ENCODE measurements at places on chromosomes 1 and 21. TPM values are rescaled to one million over a fixed set of nuclear protein-coding genes. Genes with fewer than 3 reads are reported as not detected.

DNA sequence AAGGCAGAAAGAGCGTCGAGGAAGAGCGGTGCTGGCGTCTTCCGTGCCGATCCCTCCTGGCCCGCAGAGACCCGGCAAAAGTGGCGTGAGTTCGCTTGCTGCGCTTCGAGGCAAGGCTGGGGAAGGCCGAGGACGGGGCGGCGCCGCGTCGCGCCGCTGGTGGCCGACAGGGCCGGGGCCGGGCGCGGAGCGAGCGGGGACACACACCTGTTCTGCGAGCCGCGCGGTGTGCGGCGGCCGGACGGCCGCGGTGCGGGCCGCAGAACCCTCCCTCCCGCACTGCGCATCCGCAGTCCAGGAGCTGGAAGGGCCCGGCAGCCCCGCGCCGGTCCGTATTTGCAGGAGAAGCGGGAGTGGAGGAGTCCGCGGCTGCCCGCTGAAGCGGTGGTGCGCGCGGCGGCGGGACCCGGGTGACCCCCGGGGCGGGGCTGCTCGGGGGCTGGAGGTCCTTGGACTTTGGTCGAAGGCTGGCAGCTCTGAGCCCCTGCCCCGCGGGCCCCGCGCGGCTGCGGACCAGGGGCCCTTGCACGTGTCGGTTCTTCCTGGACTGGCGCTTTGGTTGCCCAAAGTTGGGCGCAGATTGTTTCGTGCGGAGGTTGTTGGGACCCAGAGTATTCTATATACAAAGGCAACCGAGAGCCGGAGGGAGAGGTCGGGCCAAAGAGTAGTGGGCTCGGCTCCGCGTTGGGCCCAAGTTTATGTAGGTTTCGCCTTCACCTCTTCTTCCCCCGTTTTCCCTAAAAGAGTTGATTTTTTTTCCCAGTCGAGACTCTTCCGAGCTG, 2.6 kb downstream of the RNF220 start:
- H3K4me1 ChIP-seq, result 0 out of 2 replicates have a peak, but pooled peaks cover 10% of the 10 kb centered on the region
- no peaks in the 10 kb centered on the region for H3K36me3 ChIP-seq
- no peak for DNase-seq
- H3K27ac ChIP-seq, result no peak overlapping the region

GRCh38 chr1:231879296-231879695, 252.7 kb downstream of the DISC1 start:
- no peak overlapping the region for H3K27ac ChIP-seq
- H3K36me3 ChIP-seq, result no peaks in the 10 kb centered on the region
- H3K4me1 ChIP-seq, result no peaks in the 10 kb centered on the region

- H3K36me3 ChIP-seq, result peaks cover 13% of the 10 kb centered on the region
- H3K4me1 ChIP-seq, result peaks cover 11% of the 10 kb centered on the region
- H3K4me3 ChIP-seq, result no peak overlapping the region
- DNase-seq, result peak; percentile 87
Observed at GRCh38 chr1:235253219-235253962, 74.6 kb downstream of the ARID4B start.

DNA sequence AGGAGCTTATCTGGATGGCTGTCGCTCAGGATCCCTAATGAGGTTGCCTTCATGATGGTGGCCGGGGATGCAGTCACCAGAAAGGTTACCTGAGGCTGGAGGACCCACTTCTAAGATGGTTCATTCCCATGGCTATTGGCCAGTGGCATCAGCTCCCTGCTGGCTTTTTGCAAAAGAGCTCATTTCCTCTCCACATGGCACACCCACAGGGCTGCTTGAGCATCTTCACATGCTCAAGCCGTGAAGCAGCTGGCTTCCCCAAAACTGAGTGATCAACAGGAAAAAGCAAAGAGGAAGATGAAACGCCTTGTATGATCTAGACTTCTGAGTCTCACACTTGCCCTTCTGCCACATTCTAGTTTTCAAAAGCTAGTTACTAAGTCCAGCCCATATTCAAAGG, 124.6 kb upstream of the CXADR start:
- no peaks in the 10 kb centered on the region for H3K27me3 ChIP-seq
- no peaks in the 10 kb centered on the region for H3K4me1 ChIP-seq
- DNase-seq, result no peak
- no peak overlapping the region for H3K27ac ChIP-seq
- no peaks in the 10 kb centered on the region for H3K36me3 ChIP-seq
- no peak overlapping the region for H3K4me3 ChIP-seq

GRCh38 chr1:105785021-105785420, 1271.5 kb upstream of the PRMT6 start:
- no peaks in the 10 kb centered on the region for H3K4me1 ChIP-seq
- DNase-seq, result no peak
- no peak overlapping the region for H3K27ac ChIP-seq
- no peaks in the 10 kb centered on the region for H3K36me3 ChIP-seq
- no peaks in the 10 kb centered on the region for H3K27me3 ChIP-seq

DNA sequence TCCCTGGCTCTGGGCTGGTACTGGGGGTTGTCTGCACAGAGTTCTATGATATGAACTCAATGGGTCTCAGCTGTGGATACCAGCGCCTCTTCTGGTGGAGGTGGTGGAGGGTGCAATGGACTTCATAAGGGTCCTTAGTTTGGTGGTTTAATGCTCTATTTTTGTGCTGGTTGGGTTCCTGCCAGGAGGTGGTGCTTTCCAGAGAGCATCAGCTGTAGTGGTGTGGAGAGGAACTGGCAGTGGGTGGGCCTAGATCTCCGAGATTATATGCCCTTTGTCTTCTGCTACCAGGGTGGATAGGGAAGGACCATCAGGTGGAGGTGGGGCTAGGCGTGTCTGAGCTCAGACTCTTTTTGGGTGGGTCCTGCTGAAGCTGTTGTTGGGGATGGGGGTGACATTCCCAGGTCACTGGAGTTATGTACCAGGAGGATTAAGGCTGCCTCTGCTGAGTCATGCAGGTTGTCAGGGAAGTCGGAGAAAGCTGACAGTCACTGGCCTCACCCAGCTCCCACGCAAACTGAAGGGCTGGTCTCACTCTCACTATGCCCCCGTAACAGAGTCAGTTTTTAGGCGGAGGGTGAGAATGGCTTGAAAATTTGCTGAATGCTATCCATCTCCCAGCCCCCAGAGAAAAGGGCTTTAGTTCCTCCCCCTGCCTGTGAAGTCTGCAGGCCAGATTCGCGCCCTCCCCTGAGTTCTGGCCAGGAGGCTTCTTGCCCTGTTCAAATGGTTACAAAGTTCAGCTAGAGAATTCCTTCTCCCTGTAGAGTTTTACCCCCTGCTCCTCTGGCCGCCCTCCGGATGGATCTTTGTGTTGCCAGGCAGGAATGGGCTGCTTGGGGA, 902.9 kb downstream of the LTN1 start:
- no peaks in the 10 kb centered on the region for H3K36me3 ChIP-seq
- H3K27me3 ChIP-seq, result no peaks in the 10 kb centered on the region
- H3K27ac ChIP-seq, result no peak overlapping the region

GRCh38 chr1:71233645-71234044, 152.8 kb upstream of the ZRANB2 start:
- H3K27ac ChIP-seq, result no peak overlapping the region
- no peak overlapping the region for H3K4me3 ChIP-seq
- no peaks in the 10 kb centered on the region for H3K27me3 ChIP-seq
- no peak for DNase-seq
- no peaks in the 10 kb centered on the region for H3K36me3 ChIP-seq
- H3K4me1 ChIP-seq, result peaks cover 8% of the 10 kb centered on the region

DNA sequence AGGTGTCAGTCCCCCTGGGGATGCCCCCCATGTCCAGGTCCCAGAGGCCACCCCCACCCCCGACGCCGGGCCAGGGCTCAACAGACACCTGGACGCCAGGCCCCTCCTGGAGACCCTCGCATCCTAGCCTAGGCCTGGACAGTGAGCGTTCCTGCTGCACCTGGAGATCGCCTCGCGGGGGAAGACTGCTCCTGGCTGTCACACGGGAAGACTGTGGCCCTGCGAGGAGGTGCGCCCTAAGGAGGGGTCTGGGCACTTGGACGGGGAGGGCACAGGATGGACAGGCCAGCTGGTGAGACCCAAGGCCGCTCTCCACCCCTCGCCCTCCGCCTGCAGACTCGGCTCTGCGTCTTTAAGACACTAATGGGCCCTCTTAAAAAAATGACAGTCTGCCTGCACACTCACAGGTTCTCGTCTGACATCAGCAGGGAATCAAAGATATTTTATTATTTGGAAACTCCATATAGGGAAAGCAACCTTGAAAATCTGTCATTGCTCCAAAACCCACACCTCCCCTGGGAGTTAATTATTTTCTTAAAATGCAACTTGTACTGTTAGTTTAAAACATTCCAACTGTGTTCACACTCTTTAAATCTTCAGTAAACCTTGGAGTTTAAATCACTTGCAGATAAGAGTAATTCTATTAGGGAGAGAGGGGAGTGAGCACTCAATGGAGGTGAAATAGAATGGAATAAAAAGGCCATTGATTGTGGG, 45.6 kb upstream of the ACTRT2 start:
- H3K36me3 ChIP-seq, result no peaks in the 10 kb centered on the region
- no peak overlapping the region for H3K27ac ChIP-seq
- no peaks in the 10 kb centered on the region for H3K4me1 ChIP-seq
- no peak overlapping the region for H3K4me3 ChIP-seq

DNA sequence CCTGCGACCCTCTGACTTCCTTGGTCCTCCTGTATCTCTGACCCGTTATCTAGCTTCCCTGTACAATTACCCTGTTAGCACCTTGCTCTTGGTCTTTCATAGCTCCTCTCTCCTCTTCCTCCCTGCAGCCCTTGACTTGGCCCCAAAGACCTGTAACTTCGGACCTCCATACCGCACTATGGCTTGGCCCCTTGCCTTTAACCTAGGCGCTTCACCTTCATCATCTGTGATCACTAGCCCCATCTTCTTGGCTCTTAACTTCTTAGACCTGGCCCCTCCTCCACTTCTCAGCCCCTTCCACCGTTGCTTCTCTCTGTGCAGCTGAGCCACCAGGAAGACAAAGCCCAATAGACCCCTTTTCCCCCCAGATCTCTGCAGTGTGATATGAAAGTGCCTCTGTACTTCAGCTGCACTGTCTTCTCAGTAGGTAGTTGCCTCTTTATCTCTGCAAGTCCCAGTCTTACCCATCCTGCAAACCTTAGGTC, 740 bp downstream of the ZNF691 start:
- H3K4me3 ChIP-seq, result peak overlapping the region; percentile 87
- H3K36me3 ChIP-seq, result no peaks in the 10 kb centered on the region
- H3K27me3 ChIP-seq, result no peaks in the 10 kb centered on the region
- H3K27ac ChIP-seq, result no peak overlapping the region
- DNase-seq, result no peak

- H3K27me3 ChIP-seq, result no peaks in the 10 kb centered on the region
- no peak for DNase-seq
- H3K4me3 ChIP-seq, result no peak overlapping the region
- H3K27ac ChIP-seq, result no peak overlapping the region
- no peaks in the 10 kb centered on the region for H3K36me3 ChIP-seq
Observed at GRCh38 chr1:35657851-35658250, 16.5 kb upstream of the PSMB2 start.

DNA sequence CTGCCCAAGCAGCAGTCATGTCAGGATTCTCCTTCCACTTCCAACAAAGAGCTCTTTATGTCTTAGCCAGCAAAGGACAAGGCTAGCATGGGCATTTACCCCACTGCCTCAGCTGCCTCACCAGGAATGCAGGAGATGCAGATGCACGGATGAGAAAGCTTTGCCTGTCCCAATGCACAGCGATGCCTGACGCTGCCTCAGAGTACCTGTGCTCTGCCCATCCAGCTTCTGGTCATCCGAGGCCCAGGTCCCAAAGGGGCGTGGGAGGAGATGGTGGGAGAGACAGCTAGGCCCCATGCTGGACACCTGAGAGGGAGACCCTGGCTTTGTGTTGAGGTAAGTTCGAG, 59.0 kb downstream of the IRF2BP2 start:
- DNase-seq, result no peak
- H3K4me3 ChIP-seq, result no peak overlapping the region
- H3K4me1 ChIP-seq, result peaks cover 19% of the 10 kb centered on the region
- H3K27me3 ChIP-seq, result no peaks in the 10 kb centered on the region
- H3K36me3 ChIP-seq, result no peaks in the 10 kb centered on the region
- no peak overlapping the region for H3K27ac ChIP-seq

- no peaks in the 10 kb centered on the region for H3K36me3 ChIP-seq
- no peak overlapping the region for H3K4me3 ChIP-seq
- H3K27me3 ChIP-seq, result peaks cover 37% of the 10 kb centered on the region
- 0 out of 2 replicates have a peak, but pooled peaks cover 3% of the 10 kb centered on the region for H3K4me1 ChIP-seq
- DNase-seq, result no peak
Observed at GRCh38 chr1:110603058-110603457, 3.1 kb downstream of the KCNA2 start.

DNA sequence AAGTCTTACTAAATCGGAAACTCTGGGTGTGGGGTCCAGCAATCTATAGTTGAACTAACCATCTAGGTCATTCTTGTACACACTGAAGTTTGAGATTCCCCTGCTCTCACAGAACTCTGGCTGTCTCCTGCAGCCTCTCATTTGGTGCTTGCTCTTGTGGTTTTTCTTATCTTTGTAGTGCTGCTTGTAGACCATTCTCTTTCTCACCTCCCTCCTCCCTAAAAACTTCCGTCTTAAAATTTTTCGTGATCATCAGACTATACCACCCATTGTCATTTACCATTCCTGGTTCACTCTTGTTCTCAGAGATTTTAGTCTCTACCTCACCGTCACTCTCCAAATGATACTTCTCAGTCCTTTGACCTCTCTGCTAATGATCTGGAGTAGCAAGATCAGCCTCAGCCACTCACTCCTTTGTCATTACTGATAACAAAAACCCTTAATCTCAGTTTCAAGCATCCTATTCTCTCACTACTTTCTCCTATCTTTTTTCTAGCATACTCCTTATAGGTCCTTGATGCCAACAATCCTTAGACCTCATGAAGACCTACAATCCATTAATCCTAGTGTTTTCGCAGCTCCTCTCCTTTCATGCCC, 13.0 kb upstream of the EPHX4 start:
- H3K4me1 ChIP-seq, result no peaks in the 10 kb centered on the region
- H3K27me3 ChIP-seq, result no peaks in the 10 kb centered on the region
- no peaks in the 10 kb centered on the region for H3K36me3 ChIP-seq
- no peak overlapping the region for H3K4me3 ChIP-seq
- no peak overlapping the region for H3K27ac ChIP-seq

DNA sequence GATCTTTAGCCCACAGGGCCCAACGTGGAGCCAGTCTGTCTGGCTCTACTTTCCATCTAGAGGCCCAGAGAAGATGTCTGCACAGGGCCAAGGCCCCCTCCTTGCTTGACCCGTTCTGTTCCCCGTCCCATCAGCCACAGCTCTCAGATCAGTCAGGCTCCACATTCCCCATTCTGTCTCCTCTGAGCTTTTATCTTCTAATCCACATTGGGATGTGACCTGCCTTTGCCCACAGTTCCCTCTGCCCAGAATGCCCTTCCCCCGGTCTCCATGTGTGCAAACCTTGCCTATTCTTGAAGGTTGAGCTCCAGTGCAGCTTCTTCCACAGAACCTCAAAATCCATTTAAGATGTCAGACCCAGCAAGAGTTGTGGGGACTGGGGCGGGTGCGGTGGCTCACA, 53.3 kb upstream of the WASF2 start:
- no peaks in the 10 kb centered on the region for H3K36me3 ChIP-seq
- no peak for DNase-seq
- no peaks in the 10 kb centered on the region for H3K27me3 ChIP-seq
- peaks cover 73% of the 10 kb centered on the region for H3K4me1 ChIP-seq

The NBPF4 gene
- not detected for total RNA-seq

The CYP2J2 gene
- not detected for total RNA-seq

The CCDC30 gene
- total RNA-seq, result 0.65 TPM

The LORICRIN gene
- total RNA-seq, result not detected

The MMEL1 gene
- not detected for total RNA-seq

The NEK2 gene
- 11.3 TPM for total RNA-seq

The DCDC2B gene
- total RNA-seq, result not detected

The ZNF683 gene
- not detected for total RNA-seq
